Endothelial cell (in vitro differentiated cells): ENCODE measurements at places on chromosomes 3 and 15. TPM values are rescaled to one million over a fixed set of nuclear protein-coding genes. Genes with fewer than 3 reads are reported as not detected.

Gene SLC22A14
- total RNA-seq: 0.36 TPM

Gene AADACL2
- total RNA-seq: not detected

Gene ALPK3
- 94.2 TPM for total RNA-seq

Gene DNASE1L3
- total RNA-seq: 1.6 TPM

Gene LMAN1L
- total RNA-seq: not detected
